Hepatocyte (in vitro differentiated cells): ENCODE measurements at places on chromosomes 3 and 15. TPM values are rescaled to one million over a fixed set of nuclear protein-coding genes. Genes with fewer than 3 reads are reported as not detected.
A peak's percentile ranks its signal among the peaks of the same experiment; 100 is the strongest.

GRCh38 chr3:72336821-72337479 is 511.3 kb downstream of the SHQ1 start:
- DNase-seq, result peak; percentile 92

DNA sequence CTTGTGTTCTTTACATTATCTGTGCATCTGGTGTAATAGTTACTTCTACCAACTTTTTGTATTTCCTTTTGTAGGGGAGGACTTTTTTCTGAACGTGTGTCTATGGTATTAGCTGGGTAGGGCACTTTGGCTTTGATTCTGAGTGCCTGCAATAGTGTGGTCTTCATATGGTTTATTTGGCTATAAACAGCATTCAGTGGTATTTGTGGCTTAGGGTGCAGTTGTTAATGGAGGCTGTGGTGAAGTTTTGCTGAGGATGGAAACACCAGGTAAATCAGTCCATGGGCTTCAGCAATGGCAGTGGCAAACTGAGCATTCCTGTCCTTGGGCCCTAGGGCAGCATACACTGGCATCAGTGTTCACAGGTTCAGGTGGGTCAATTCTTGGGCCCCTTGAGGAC is 230.6 kb upstream of the CTNNB1 start:
- no peak for DNase-seq

- no peak for DNase-seq
These were observed 56.9 kb downstream of the POLR2M start for GRCh38 chr15:57763176-57763964.

DNA sequence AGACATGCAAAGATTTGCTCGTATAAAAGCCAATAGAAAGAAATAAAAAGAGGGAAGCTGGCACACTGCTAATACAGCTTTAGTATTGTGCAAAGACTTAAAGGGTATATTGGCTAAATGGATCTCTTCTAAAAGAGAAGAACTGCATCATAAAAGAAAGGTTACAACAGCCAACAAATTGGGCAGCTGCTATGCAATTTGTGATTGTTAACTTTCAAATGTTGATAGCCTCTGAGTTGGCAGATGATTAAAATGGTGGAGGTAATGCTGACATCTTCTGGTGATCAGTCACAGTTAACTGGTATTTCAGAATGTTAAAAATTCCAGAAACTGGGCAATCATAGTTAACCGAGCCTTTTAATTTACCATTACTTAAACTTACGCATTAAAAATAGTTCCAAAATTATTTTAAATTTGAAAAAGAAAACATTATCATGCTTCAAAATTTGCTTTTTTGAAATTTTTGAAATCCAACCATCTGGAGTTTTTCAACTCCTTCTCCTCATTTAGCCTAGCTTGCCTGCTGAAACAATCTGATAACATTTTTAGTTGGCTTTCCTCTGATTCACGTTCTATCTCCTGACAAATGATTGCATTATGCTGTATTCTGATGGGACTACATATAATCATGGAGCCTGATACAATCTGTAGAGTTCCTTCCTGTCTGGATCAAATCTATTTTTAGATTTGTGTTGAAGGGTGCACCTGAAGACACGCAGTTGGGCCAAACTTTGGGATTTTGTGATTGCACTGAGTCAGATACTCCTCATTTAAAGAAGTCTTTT is 144.0 kb upstream of the PDZRN3 start:
- no peak for DNase-seq

DNA sequence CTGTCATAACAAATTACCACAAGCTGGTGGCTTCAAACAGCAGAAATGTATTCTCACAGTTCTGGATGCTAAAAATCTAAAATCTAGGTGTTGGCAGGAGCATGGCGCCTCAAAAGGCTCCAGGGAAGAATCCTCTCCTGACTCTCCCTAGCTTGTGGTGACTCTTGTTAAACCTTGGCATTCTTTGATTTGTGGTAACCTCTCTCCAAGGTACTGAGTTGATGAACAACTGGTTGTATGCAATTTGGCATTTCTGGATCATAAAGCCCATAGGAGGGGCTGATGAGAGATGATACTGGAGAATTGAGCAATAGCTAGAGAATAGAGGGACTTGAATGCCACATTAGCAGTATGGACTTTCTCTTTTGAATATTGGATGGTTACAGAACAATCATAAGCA is 821.8 kb downstream of the TBL1XR1 start:
- no peak for DNase-seq

- DNase-seq, result no peak
These were observed 67.8 kb downstream of the NSUN3 start for GRCh38 chr3:94130690-94131089.

- no peak for DNase-seq
These were observed 115.0 kb upstream of the TPRG1 start for GRCh38 chr3:189056646-189057335.

DNA sequence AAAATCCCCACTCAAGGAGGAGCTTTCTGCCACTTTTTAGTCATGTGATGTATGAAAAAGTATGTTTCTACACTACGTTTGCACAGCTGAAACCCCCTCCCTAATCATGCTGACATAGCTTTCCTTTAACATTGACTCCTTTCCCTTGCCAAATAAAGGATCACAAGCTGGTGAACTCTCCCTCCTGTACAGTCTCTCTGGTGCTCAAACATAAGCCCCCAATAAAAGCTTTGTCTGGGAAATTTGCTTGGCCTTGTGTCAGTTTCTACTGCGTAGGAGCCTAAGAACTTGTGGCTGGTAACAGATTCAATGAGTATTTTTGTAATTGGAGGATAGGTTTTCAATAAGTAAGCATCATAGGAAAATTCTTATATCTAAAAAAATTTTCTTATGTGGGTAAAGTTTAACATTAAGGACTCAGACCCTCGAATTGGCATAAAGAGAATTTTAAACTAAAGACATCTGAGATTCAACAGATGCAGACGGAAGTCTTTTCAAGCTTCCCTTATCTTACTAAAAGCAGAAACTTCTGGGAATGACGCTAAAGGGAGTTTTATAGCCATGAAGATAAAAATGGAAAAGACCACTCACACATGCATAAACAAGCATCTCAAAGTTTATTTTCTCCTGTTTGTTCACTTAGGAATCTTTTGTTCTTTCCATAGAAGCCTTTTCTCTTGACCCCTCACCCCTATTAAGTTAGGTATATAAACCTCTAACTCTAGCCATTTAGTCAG is 44.1 kb upstream of the P2RY1 start:
- peak; percentile 7 for DNase-seq

- DNase-seq, result peak; percentile 16
These were observed 245.2 kb downstream of the CD47 start for GRCh38 chr3:107845380-107846278.

DNA sequence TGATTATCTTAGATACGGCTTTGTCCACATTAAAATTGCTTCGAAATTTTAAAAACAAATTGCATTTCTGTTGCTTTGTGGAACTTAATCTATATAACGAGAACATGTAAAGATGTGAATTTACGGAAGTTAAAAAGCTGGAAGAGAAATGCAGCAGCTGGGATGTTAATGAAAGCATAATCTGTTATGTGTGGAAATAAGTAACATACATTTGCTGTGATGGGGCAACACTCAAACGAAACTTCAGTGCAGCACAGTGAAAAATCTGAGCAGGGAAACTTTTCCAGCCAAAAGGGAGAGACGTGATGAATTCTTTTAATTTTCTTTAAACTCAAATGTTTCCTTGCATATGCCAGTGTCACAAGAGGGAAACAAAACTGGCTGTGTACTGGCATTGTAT is 276.7 kb upstream of the LMCD1 start:
- DNase-seq, result no peak

DNA sequence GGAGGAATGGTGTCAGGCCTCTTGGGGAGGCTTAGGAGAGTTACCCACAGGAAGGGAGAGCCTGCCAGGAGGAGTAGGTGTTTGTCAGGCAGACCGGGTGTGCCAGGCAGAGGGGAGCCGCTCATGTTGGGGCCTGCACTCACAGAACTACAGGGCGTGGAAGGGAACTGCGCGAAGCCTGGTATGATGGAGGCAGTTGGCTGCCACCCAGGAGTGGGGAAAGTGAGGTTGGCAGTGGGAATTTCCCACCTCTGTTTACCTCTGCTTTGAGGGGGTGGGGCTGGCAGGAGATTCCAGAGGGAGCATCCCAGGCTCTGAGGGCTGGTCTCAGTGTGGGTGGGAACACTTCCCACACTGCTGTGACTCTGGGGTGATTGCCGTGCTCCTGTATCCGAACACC is 99.9 kb downstream of the SLCO3A1 start:
- no peak for DNase-seq

- DNase-seq, result no peak
These were observed 24.8 kb upstream of the ATG7 start for GRCh38 chr3:11247362-11247761.

DNA sequence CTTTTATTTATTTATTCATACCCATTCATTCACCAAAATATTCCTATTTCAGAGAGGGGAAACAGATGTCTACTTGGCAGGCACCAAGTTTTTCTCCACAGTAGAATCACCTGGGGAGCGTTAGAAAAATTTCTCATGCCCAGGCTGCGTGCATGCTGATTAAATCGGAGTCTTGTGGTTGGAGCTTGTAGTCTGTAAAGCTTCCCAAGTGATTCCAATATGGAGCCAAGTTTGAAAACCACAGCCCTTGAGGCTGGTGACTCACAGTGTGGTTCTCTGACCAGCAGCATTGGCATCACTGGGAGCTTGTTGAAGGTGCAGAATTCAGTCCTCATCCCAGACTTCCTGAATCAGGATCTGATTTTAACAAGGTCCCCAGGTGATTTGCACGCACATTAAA is 49.7 kb downstream of the PDHB start:
- DNase-seq, result peak; percentile 41

DNA sequence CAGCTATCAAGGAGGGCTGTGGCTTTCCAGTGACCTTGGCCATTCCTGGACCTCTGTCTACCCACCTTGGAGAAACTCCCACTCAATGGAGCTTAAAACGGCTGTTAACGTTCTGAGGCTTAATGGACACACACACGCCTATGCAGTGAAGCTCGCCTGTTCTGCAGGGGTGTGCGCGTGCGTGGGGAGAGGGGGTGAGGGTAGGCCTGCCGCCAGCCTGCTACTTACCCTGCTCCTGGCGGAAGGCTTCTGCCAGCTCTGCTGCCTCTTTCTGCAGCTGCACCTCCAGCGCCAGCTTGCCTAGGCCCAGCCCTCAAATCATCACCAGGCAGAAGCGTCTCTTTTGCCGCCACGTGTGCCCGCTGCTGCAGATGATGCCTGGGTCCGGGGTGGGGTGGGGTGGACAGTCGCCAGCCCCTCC is 23.2 kb upstream of the PARL start:
- DNase-seq, result no peak

- no peak for DNase-seq
These were observed 46.3 kb upstream of the INSYN1 start for GRCh38 chr15:73799466-73799865.

GRCh38 chr3:107465064-107465631 is 57.6 kb upstream of the BBX start:
- DNase-seq, result no peak

DNA sequence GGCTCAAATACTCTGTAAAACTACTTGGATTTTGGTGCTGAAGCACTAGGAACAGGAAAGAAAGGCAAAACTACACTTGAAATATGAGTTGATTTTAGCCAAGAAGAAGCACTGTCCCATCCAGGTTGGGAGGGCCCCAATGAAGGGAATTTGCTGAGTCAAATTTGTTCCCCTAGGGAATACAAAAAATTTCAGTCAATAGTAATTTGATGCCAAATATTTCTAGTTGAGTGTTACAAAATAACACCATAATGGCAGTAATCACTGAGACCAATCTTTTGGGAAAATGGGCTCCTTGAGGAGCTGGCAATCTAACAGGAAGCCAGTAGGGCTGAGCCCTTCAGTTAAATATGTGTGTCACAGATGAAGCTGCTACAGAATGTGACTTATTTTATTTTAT is 896.9 kb downstream of the DIPK2A start:
- DNase-seq, result no peak

GRCh38 chr15:99385005-99385669 is 133.9 kb downstream of the LRRC28 start:
- DNase-seq, result no peak

The SLC22A14 gene
- 0.20 and 0.57 TPM in 2 replicates for total RNA-seq

The SERINC4 gene
- total RNA-seq, result 0.10 and 0.24 TPM in 2 replicates

The TMEM41A gene
- 43.4 and 44.2 TPM in 2 replicates for total RNA-seq

The SLC28A2 gene
- 1.5 and 1.8 TPM in 2 replicates for total RNA-seq

The CIP2A gene
- total RNA-seq, result 5.7 and 9.8 TPM in 2 replicates

The SLC51B gene
- 6.5 and 8.8 TPM in 2 replicates for total RNA-seq

The PATL2 gene
- total RNA-seq, result 0.77 TPM in 1 of 2 replicates, not detected in the other

The ARGFX gene
- not detected in 2 replicates for total RNA-seq

The OXTR gene
- total RNA-seq, result 1.6 and 1.9 TPM in 2 replicates
